ENCODE measurements at places on chromosomes 6 and 20. TPM values are rescaled to one million over a fixed set of nuclear protein-coding genes. Genes with fewer than 3 reads are reported as not detected.
A peak's percentile ranks its signal among the peaks of the same experiment; 100 is the strongest.

PTCRA gene
- not detected for total RNA-seq

RAET1E gene
- total RNA-seq: not detected

PNLDC1 gene
- total RNA-seq: 0.44 TPM

C6orf47 gene
- 15.6 TPM for total RNA-seq

DNA sequence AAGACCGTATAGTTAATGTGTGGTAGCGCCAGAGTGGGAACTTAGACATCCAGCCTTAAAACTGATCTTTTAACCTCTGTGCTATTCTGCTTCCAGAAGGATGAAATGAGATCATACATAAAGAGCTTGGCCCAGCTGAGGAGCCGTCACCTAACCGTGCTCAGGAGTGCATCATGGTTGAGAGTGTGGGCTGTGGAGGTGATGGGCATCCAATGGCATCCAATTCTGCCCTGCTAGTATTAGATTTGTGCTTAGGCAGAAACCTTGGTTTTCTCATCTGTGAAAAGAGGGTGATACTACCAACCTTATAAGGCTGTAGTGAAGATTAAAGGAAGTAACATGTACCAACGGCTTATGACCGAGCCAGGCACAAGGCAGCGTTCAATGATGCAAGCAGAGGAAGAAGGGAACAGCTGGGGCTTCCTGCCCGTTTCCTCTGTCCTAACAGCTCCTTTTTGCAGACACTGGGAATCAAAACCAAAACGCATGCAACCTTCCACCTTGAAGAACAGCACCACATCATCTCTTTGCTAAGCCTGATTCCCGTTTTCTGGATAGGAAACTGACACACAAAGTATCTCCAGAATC, 1.3 kb downstream of the SLC22A16 start:
- H3K4me1 ChIP-seq: no peaks in the 10 kb centered on the region
- no peaks in the 10 kb centered on the region for H3K36me3 ChIP-seq
- no peaks in the 10 kb centered on the region for H3K27me3 ChIP-seq
- no peak for DNase-seq
- H3K4me3 ChIP-seq: no peak overlapping the region

DNA sequence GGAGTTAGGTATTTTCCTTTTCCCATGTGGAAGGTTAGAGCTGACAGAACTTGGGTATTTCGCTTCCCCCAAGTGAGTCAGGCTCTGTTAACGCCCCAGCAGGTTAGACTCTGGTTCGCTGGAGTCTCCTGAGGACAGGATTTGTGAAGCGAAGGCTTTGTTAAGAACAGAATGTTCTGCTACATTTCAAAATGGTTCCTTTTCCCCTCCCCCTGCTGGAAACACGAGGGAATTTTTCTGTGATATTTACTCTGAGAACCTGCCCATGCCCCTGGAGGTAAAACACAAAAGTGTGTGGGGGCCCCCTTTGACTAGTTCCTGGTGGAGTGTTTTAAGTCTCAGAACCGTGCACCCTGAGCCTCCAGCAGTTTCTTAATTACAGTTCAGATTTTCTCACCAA, 731.4 kb upstream of the CITED2 start:
- 0 out of 2 replicates have a peak overlapping the region, but pooled peaks have one; percentile 19 for H3K27ac ChIP-seq
- no peaks in the 10 kb centered on the region for H3K4me1 ChIP-seq

DNA sequence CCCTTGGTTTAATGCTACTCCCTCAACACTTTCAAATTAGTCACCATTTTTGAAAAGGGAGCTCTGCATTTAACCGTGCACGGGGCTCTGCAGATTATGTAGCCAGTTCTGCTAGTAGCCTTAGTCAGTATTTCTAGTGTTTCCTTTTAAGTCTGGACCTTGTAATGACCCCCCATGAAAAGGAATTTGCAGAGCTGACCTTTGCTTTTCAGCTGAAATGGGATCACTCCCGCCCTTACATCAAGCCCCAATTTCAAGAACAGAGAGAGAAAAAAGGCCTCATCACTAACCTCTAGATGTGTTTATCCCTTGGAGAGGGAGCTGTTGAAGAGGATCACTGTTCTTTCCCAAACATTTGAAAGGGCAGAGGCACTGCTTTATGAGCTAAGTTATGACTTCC, 490.7 kb upstream of the BTBD3 start:
- H3K27me3 ChIP-seq: no peaks in the 10 kb centered on the region
- peaks cover 5% of the 10 kb centered on the region for H3K4me1 ChIP-seq
- no peaks in the 10 kb centered on the region for H3K36me3 ChIP-seq
- H3K4me3 ChIP-seq: no peak overlapping the region

RAB44 gene
- not detected for total RNA-seq

RIMS4 gene
- 44.2 TPM for total RNA-seq

DNA sequence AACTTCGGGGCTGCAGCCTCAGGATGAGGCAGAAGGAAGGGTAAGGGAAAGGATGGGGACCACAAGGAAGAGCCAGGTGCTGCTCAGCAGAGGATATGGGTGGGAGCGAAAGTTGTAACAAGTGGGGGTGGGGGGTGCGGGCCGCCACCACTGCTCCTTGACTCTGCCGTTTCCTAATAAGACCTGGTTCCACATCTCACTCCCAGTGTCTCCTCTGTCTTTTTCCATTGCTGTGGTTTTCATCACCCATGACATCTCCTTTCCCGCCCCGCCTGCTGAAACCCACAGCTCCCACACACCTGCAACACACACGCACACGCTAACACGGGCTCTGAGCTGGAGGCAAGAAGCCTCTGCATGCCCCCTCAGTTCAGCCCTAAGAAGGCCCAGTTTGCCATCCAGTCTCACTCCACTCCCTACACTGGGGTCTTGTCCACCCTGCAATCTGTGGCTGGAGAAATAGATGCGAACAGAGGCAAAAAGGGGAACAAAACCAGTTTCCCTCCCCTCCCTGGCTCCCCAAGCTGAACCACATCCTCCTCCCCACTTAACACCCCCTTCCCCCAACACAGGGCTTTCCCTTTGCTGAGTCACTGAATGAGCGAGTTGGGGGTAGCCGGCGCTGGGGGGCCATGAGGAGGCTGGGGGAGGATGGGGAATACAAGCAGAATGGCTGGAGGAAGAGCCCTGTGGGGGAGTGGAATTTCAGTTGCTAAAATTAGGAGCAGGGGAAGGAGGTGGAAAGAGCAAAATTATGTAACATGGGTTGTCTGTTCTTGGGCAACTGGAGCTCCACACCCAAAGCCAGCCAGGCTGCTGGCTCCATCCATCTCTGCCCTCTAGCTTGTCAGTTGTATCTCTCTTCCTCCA, 11.5 kb downstream of the NFKBIL1 start:
- H3K4me3 ChIP-seq: no peak overlapping the region
- DNase-seq: no peak
- H3K36me3 ChIP-seq: peaks cover 15% of the 10 kb centered on the region
- no peaks in the 10 kb centered on the region for H3K4me1 ChIP-seq
- H3K27ac ChIP-seq: 0 out of 2 replicates have a peak overlapping the region, but pooled peaks have one; percentile 25
- H3K27me3 ChIP-seq: no peaks in the 10 kb centered on the region

DNA sequence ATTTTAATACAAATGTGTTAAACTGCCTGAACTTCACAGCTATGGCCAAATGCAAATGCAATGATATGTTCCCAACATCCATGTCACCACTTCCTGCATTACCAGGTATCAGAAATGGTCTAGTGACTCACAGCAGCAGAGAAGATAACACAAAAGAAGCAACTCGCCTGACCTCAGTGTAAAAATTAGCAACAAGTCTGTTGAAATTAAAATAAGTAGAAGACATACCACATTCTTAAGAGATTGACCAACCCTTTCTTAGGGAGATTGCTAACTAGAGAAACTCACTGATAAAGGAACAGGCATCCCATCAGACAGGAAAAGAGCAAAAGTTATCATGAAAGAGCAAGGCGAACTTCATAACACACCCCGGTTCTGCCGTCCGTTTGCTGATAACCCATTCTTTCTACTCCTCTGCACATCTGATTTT, 45.1 kb downstream of the RNASET2 start:
- DNase-seq: no peak
- H3K27me3 ChIP-seq: no peaks in the 10 kb centered on the region
- no peak overlapping the region for H3K4me3 ChIP-seq
- no peaks in the 10 kb centered on the region for H3K36me3 ChIP-seq
- no peaks in the 10 kb centered on the region for H3K4me1 ChIP-seq

- H3K36me3 ChIP-seq: no peaks in the 10 kb centered on the region
- H3K4me1 ChIP-seq: peaks cover 4% of the 10 kb centered on the region
- H3K27ac ChIP-seq: no peak overlapping the region
- H3K4me3 ChIP-seq: no peak overlapping the region
- H3K27me3 ChIP-seq: no peaks in the 10 kb centered on the region
Observed at GRCh38 chr6:123838505-123839234, 35.0 kb downstream of the NKAIN2 start.

BHLHE23 gene
- 0.38 TPM for total RNA-seq

- H3K4me1 ChIP-seq: no peaks in the 10 kb centered on the region
- no peak overlapping the region for H3K4me3 ChIP-seq
- DNase-seq: no peak
- H3K36me3 ChIP-seq: no peaks in the 10 kb centered on the region
- no peaks in the 10 kb centered on the region for H3K27me3 ChIP-seq
Observed at GRCh38 chr6:82904860-82905259, 160.8 kb downstream of the UBE3D start.

ABHD12 gene
- total RNA-seq: 59.5 TPM

DNA sequence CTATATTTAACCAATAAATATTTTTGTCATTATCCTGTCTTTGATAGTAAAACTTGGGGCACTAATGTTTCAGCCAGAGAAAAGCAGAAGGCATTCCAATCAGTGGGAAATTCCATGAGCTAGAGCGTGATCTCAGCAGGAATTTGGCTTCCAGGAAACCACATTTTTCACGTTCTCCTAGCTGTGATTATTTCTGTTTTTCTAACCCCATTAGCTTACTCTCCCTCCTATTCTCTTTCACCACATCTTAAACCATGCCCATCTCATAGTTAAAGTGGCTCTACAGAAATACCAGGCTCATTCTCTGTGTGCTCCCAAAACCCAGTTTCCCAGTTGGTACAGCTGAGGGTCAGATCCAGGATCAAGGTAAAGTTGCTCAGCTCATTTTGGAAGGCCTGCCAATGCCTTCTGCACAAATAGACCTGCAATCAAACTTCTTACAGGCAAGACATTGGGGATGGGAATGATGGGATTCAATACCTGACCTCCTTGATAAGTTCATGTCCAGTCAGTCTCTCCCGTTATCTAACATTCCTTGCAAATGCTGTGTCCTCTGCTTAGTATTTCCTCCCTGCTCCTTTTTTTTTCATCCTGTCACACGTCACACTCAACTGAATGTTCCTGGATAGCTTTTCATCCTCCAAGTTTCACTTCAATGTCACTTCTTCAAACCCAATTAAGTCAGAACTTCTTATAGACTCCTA, 33.1 kb upstream of the TMEM30A start:
- no peaks in the 10 kb centered on the region for H3K36me3 ChIP-seq
- no peak for DNase-seq
- H3K4me3 ChIP-seq: no peak overlapping the region
- H3K27me3 ChIP-seq: no peaks in the 10 kb centered on the region

DNA sequence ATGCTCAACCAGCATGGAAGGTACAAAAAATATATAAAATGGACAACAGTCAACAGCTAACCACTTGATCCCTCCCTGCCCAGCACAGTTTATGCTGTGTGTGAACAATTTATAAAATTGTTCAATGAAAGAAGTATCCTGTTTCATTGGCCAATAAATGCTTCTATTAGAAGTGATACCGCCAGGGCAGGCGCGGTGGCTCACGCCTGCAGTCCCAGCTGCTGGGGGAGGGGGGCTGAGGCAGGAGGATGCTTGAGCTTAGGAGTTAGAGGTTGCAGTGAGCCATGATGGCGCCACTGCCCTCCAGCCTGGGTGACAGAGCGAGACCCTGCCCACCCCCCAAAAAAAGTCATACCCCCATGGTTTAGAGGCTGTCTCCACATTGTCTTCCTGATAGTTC, 4.6 kb downstream of the AGPAT4 start:
- H3K36me3 ChIP-seq: no peaks in the 10 kb centered on the region
- peaks cover 15% of the 10 kb centered on the region for H3K4me1 ChIP-seq
- H3K27ac ChIP-seq: no peak overlapping the region
- DNase-seq: no peak
- H3K4me3 ChIP-seq: no peak overlapping the region

GRCh38 chr6:102944475-102944874, 1551.0 kb downstream of the GRIK2 start:
- H3K27me3 ChIP-seq: no peaks in the 10 kb centered on the region
- no peak overlapping the region for H3K4me3 ChIP-seq
- no peak overlapping the region for H3K27ac ChIP-seq
- H3K36me3 ChIP-seq: no peaks in the 10 kb centered on the region
- H3K4me1 ChIP-seq: no peaks in the 10 kb centered on the region
- no peak for DNase-seq

GNAS-AS1 gene
- total RNA-seq: 11.7 TPM

ASF1A gene
- 45.7 TPM for total RNA-seq

GRCh38 chr6:7589221-7589620, 777 bp upstream of the SNRNP48 start:
- H3K36me3 ChIP-seq: peaks cover 3% of the 10 kb centered on the region
- peak overlapping the region; percentile 91 for H3K4me3 ChIP-seq
- no peak overlapping the region for H3K27ac ChIP-seq
- H3K4me1 ChIP-seq: no peaks in the 10 kb centered on the region
- H3K27me3 ChIP-seq: no peaks in the 10 kb centered on the region

DNA sequence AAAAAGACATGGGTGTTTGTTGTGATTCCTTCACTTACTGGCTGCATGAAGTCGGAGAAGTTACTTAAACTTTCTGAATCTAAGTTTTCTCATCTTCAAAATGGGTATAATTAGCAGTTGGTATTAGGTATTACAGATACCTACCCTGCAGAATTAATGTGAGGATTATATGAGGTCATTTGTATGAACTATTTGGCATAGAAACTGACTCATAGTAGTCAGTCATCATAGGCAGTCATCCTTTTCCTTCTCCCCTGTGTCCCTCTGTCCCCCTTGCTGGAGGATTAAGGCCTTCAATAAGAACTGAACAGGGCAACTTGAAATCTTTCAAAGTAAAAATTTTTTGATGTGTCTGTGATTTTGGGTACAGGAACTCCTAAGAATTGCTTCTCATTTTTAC, 26.3 kb downstream of the RALGAPB start:
- no peak overlapping the region for H3K4me3 ChIP-seq
- H3K4me1 ChIP-seq: no peaks in the 10 kb centered on the region
- H3K27ac ChIP-seq: no peak overlapping the region
- H3K36me3 ChIP-seq: peaks cover 2% of the 10 kb centered on the region
- DNase-seq: no peak

DNA sequence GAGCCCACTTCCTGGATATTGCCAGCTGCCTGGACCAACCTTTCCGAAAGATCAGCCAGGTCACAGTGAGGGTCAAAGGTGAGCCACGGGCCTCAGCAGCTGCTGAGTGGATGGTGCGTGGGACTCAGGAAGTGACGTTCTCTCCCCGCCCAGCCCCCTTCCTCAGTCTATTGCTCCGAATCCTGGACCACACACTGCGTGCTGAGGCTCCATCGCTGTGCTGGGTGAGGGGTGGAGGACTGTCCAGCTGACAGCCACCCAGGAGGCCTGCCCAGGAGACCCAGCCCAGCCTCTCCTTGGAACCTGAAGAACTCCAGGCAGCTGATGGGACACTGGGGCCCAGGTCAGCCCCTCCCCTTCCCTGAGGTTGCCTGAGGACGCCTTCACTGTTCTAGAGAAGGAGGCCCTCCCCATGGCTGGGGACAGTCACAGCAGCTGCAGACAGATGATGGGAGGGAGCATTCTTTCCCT, 94.4 kb upstream of the CD93 start:
- no peaks in the 10 kb centered on the region for H3K36me3 ChIP-seq
- no peak overlapping the region for H3K27ac ChIP-seq
- no peak overlapping the region for H3K4me3 ChIP-seq
- no peaks in the 10 kb centered on the region for H3K4me1 ChIP-seq

POLR1H gene
- total RNA-seq: 31.5 TPM

Measured in H1 (cell line).